Stimulated activated CD8-positive, alpha-beta memory T cell treated with anti-CD3 and anti-CD28 coated beads, Interleukin-4, amount 100 ng/mL, for 4 hours (primary cell): ENCODE measurements at places on chromosomes 4 and X.

GRCh38 chr4:13523105-13523477 lies 21.2 kb downstream of the NKX3-2 start:
- DNase-seq = no peak

GRCh38 chrX:19515615-19516105 lies 352 bp upstream of the MAP3K15 start:
- DNase-seq = no peak

GRCh38 chrX:120308558-120308957 lies 2.7 kb downstream of the TMEM255A start:
- DNase-seq = no peak

DNA sequence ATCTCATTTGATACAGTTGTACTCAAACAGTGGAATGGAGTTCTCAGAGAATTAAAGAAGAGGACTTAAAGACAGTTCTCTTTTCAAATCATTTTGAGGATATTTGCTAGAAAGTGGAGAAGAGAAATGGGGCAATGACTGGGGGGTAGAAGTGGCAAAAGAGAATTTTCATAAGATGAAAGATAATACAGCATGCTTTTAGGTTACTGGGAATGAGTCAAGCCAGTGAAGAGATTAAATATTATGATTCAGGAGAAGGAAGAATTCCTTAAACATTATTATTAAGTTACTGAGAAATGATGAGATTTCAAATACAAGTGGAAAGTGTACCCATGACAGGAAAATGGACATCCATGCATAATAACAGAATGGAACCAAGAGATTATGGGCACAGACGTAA lies 219.0 kb upstream of the DKK2 start:
- no peak for DNase-seq

- DNase-seq = no peak
Observed at GRCh38 chr4:142435599-142436235, 410.4 kb downstream of the INPP4B start.
